ENCODE measurements at places on chromosomes 7 and 10.

DNA sequence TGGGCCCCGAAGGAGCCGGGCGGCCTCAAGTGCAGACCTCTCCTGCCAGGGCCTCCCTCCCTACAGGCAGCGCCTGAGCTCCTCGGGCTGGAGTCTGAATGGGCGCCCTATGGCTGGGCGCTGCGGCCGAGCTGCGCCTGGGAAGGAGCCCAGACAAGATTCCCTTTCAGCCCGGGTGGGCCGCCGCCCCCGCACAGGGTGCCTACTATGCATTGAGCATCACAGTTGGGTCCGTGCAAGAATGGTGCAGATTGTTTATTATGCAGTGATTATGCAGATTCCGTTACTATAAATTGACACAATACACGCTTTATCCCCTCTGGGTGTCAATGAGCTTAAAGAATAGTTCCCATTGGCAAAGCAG is 77.2 kb upstream of the PDGFA start:
- no peak for DNase-seq

GRCh38 chr10:6756716-6757115 is 176.6 kb upstream of the PRKCQ start:
- DNase-seq = no peak

DNA sequence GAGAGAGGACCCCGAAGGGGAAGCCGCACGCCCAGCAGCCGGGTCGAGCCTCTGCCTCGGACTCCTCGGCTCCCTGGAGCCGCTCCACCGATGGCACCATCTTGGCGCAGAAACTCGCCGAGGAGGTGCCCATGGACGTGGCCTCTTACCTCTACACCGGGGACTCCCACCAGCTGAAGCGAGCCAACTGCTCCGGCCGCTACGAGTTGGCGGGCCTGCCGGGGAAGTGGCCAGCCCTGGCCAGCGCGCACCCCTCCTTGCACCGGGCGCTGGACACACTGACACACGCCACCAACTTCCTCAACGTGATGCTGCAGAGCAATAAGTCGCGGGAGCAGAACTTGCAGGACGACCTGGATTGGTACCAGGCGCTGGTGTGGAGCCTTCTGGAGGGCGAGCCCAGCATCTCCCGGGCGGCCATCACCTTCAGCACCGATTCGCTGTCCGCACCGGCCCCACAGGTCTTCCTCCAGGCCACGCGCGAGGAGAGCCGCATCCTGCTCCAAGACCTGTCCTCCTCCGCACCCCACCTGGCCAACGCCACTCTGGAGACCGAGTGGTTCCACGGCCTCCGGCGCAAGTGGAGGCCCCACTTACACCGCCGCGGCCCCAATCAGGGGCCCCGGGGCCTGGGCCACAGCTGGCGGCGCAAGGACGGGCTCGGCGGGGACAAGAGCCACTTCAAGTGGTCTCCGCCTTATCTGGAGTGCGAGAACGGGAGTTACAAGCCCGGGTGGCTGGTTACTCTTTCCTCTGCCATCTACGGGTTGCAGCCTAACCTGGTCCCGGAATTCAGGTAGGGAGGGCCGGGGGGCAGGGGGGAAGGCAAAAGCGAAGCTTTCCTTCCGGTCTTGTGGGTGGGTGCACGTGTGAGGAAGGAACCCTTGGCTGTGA is 973 bp downstream of the GPR158 start:
- no peak for DNase-seq

DNA sequence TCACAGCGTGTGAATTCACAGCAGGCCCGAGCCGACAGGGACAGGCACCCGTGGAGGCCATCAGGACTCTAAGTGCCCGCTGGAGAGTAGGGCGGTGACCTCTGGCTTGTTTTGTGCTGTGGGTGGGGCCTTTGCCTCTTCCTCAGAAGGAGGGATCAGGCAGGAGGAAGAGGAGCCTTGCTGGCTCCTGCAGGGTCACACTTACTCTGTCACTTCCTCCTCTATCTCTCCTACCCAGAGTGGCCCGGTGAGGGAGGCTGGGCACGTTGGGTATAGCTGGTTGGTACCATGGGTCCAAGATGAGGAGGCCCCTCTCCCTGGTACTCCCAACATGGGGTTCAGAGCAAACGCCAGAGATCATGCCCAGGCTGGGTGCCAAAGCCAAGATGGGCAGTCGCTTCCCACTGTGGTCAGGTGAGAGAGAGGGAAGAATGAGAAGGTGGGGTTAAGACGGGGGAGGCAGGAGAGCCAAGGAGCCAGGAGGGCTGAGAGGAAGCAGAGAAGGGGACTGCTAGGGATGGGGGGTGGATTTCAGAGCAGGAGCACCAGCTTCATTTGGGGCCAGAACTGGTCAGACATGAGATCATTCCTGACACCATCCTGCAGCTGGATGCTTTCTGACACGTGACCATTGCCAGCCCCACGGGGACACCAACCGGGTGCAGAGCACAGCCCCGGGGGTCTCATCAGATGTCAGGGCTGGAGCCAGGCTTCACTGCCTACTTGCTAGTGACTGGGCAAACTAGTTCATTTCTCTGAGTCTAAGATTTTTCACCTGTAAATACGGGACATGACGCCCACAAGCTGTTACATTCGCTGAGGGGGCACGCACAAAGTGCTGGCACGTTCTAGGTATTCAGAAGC is 54.8 kb upstream of the CACUL1 start:
- DNase-seq = no peak

DNA sequence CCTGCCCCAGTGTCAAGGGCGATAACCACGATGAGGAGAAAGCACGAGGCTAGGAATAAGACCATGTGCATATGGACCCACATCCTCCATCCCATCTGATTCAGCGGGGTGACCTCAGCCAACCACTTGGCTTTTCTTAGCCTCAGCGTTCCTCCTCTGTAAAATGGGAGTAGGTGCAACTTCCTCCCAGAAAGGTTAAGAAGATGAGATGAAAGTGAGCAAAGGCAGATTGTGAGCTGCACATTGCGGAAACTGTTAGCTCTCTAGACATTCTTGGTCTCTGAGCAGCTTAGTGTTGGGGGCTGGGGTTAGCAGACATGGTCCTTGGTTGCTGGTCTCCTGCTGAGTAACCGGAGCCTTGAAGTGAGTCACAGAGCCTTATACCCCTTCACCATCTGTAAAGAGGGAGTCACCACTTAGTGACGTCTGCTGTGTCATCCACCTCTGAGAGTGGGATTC is 497.3 kb upstream of the GALNT17 start:
- DNase-seq = no peak

DNA sequence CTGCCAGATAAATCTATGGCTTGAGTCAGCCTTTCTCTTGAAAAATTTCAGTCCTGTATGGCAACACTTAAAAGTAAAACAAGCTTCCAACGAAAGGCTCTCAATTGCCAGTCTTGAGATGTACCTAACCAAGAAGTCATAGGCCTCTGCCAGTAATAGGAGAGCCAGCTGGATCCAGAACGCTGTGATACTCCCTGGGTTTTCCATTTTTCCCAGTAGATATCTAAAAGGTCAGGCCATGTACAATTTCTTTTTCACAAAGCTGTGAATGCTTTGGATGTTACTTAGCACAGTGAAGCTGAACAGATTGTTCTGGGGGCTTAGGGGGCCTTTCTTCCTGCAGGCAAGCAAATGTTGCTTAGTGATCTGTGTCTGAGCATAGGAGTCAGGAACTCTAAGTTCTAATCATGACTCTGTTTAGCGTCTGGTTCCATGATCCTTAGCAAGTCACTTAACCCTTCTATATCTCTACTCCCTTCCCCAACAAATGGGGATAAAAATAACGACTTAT is 86.5 kb downstream of the ARMH3 start:
- DNase-seq = no peak

DNA sequence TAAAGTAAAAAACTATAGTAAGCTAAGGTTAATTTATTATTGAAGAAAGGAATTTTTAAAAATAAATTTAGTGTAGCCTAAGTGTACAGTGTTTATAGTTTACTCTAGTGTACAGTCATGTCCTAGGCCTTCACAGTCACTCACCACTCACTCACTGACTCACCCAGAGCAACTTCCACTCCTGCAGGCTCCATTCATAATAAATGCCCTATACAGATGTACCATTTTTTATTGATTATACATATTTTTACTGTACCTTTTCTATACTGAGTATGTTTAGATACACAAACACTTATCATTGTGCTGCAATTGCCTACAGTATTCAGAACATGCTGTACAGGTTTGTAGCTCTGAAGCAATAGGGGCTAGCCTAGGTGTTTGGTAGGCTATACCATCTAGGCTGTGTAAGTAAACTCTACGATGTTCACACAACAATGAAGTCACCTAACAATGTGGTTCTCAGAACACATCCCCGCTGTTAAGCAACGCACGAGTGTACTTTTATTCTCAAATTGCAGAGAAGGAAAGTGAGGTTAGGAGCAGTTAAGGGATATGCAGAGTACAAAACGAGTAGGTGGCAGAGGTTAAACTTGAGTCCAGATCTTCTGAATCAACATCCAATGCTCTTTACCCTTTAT is 38.9 kb upstream of the PLCE1 start:
- no peak for DNase-seq

- no peak for DNase-seq
These were observed 32.8 kb upstream of the PHF14 start for GRCh38 chr7:10940704-10941355.

DNA sequence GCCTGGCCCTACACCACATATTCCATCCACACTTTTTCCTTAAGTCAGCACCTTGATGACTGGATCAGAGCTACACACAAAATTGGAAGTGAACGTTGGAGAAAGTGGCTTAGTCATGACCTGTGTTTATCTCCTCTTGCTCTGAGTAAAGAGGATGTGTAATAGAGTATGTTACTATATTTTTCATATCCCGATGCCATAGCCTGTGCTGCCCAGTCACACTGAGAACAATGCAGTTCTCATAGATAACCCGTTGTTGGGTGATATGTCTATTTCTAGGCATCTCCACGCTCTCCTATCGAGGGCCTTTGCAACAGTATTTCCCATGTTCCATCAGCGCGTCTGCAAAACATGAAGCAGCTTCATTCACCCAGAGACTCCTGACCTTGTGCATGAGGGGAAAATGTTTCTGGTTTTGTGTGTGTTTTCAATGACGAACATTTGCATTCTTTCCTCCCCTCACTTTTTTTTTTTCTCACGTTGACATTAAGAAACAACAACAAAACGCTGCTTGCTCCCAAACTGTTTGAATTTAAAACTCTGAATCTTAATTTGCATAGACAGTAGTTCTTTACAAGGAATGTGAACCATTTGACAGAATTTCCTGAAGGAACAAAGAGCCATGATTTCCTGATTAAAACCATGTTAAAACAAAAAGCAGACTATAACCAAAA is 43.4 kb downstream of the GRK5 start:
- DNase-seq = peak; percentile 52

DNA sequence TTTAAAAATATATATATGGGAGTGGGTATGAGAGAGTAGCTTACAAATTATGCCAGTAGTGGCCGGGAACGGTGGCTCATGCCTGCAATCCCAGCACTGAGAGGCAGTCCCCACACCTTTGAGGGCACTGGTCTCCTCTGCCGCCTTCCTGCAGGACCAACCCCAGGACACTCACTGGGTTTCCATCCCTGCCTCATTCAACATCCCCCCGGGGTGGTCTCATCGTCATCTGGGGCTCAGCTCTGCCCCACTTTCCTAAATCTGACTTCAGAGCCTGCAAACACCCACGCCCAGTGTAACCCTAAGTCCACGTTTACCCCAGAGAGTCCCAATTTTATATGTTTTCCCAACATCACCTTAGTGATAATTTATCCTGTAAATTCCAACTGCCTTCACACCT is 96.5 kb downstream of the DIP2C start:
- DNase-seq = no peak

- no peak for DNase-seq
These were observed 21.9 kb downstream of the SND1 start for GRCh38 chr7:127673902-127674301.

Data from stimulated activated CD4-positive, alpha-beta T cell treated with anti-CD3 and anti-CD28 coated beads, Interleukin-1b, Interleukin-23, amount 100 ng/mL, for 48 hours (primary cell).